ENCODE measurements at places on chromosomes 12 and 14.
A peak's percentile ranks its signal among the peaks of the same experiment; 100 is the strongest.

- DNase-seq: no peak
Observed at GRCh38 chr12:76530516-76530915, 29.1 kb downstream of the OSBPL8 start.

GRCh38 chr14:72612041-72612440 lies 281.9 kb downstream of the DPF3 start:
- peak; percentile 65 for DNase-seq

- no peak for DNase-seq
Observed at GRCh38 chr12:107782067-107782466, 7.6 kb downstream of the ASCL4 start.

GRCh38 chr14:103699901-103700752 lies 15.1 kb downstream of the XRCC3 start:
- DNase-seq: no peak

DNA sequence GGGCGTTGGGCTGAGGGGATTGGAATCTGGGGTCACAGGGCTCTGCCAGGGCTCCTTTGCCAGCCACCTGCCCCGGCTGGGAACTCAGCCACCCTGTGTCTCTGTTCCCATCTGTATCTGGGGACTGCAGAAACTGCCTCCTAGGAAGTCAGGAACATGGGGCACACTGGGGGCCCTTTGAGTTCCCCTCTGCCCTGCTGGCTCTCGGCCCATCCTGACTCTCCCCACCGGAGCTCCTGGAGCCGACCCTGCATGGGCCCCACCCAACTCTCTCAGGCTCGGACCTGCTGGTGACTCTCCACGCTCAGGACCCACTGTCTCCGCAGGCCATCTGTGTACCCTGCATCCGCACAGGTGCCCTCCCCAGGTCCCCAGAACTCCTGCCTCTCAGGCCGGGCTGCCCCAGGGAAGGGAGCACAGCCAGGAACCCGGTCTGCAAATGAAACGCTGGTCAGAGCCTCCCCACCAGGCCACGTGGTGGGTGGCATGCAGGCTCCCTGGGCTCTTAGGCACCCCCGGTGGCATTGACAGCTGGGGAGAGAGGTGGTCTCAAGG lies 82.8 kb downstream of the KIF26A start:
- DNase-seq: peak; percentile 47

DNA sequence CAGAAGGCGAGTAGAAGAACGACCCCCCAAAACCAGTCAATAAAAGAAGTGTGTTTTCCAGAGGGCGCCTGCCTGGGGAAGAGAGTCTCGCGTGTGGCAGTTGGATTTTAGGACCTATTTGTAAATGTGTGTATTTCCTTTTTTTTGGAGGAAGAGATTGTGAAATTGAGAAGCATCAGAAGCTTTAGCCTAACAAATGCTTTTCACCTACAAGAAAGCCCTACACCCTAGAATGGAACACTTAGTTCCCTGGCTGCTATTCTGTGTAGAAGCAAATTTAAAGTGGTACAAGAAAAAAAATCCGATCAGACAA lies 1.3 kb downstream of the RCOR1 start:
- DNase-seq: no peak

DNA sequence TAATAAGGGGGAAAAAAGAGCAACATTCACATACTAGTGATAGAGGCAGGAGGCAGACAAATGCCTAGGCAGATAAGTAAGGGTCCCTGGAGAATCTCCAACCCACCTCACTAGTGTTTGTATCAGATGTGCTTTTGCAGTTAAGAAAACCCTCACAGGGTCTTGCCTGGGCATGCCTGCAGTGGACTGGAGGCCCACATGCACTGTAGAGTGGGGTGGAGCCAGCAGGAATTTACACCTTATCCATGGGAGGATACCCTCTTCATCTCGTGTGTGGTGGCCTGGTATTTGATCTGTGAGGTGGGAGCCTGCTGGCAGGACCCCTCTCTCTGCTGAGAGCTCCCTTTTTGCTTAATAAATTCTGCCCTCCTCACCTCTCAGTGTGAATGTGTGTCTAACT lies 238.0 kb upstream of the SLC16A7 start:
- DNase-seq: no peak

DNA sequence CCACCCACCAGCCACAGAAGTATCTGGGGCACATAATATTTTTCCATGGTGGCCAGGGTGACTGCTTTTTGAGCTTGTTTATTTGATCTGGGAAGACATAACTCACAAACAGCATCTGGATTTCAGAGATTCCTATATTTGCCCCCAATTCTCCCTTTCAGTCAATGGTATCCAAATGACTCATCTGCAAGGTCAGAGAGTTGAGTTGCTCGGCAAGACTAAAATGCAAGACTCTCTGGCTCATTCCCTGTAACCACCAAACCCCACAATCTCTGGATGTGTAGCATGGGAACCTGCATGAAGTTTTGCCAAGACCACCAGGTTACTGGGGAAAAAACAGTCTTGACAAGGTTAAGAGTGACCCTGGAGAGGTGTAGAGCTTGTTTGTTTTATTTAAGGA lies 174.9 kb upstream of the FAR2 start:
- no peak for DNase-seq

- no peak for DNase-seq
Observed at GRCh38 chr14:89325299-89325883, 91.6 kb downstream of the FOXN3 start.

GRCh38 chr14:95211721-95212504 lies 54.6 kb upstream of the DICER1 start:
- no peak for DNase-seq

GRCh38 chr12:45431126-45431525 lies 215.2 kb downstream of the ANO6 start:
- DNase-seq: no peak

All from NCI-H524 (cell line).